ENCODE measurements at places on chromosomes 16 and 17.

GRCh38 chr17:78366109-78366848, 6.4 kb upstream of the SOCS3 start:
- no peak for DNase-seq

DNA sequence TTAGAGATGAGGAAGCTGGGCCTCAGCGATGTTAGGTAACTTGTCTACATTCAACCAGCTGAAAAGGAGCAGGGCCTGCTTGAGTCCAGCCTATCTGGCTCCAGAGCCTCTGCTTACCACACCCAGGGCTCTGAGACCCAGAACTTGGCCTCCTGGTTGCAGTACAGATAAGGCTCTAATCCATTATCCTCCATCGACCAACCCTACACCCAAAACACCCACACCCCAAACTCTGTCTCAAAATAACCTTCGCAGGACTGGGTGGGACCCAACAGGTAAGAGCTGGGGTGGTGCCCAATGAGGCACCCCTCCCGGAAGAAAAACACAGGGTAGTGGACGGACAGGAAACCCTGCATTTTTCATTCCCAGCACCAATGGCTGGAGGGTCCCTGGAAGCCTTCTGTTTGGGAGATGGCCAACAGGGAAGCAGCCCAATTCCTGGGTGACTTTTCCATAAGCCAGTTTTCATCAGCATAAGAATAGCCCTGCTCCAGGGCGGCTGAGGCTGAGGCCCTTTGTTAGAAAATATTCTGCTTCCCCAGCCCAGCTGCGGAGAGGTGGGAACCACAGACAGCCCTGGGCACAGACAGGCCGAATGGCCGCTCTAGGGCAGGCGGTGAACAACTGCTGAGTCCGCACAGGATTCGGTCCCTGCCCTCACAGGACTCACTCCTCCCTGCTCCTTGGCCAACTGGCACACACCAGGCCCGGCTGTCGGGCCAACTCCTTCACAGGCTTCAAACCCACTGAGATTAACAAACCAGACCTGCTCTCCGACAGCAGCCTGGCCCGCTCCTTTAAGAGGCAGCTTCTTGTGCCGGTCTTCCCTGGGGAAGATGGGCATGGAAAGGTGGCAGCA, 9.8 kb downstream of the SMIM5 start:
- no peak for DNase-seq

DNA sequence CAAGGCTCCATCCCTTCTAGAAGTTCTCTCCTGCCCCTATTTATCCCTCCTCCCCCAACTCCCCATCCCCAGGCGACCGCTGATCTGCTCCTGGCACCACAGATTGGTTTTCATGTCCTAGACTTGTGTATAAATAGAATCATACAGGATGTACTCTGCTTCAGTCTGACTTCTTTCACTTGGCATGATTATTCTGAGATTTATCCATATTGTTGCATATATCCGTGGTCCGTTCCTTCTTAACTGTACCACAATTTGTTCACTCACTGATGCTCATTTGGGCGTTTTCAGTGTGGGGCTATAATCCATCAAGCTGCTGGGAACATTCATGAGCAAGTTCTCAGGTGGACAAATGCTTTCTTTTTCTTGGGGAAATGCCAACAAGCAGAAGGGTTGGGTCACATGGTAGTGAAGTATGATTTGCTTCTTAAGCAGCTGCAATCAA, 23.9 kb downstream of the PITPNM3 start:
- no peak for DNase-seq

DNA sequence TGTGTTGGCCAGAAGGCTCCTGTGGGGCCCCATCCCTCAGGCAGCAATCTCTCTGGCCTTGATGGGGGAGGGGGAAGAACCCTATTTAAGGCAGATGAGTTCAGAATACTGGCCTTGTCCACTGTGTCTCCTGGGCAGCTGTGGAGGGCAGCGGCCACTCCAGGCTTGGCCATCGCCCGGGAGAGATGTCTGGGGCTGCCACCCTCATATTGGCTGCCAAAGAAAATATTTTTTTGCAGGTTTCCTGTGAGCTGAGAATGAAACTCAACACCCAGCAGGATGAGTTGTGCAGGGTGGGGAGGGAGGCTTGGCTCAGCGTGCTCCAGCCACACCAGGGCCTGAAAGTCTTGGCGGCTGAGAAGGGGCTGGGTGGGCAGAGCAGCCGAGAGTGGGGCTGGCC, 14.4 kb upstream of the TIMP2 start:
- no peak for DNase-seq

DNA sequence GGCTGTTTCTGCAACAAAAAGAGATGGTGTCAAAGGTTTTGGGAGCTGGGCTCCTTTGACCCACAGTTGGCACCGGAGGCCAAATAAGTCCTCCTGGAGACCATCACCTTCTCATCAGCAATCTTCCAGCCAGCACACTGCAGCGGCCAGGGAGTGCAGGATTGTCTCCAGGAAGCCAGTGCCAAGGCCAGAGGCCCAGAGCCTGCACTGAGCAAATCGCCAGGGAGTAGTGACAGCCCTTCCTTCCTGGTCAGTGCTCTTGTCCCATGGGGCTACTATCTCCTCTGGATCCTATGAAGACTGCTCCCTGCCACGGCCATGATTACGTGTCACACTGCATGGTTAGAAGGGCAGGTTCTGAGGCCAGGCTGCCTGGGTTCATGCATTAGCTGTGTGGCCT, 134.3 kb upstream of the CRHR1 start:
- DNase-seq: no peak

DNA sequence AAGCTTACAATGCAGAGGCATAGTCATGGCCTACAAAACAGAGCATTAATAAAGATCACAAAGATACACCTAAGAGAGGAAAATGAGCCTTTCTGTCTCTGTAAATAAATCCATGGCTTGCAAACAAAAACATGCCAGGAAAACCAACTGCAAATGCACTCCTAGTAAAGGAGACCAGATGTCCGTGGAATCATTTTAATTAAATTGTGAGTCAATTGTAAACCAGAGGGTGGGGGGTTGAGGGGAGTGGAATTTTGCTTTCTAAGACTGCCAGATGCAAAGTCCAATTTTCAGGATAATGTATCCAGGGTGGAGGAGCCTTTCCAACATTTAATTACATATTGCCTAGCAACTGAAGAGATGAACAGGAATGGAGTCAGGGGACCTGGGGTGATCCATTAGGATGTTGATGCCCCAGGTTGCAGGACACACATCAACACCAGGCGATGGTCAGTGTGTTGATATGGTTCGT, 390.3 kb upstream of the CCL2 start:
- no peak for DNase-seq

- peak; percentile 78 for DNase-seq
These were observed 51.6 kb downstream of the ACTG1 start for GRCh38 chr17:81460856-81461460.

- DNase-seq: no peak
These were observed 49.7 kb downstream of the CYTH1 start for GRCh38 chr17:78732354-78732753.

GRCh38 chr17:72967277-72967970, 125.1 kb downstream of the SLC39A11 start:
- no peak for DNase-seq

- DNase-seq: no peak
These were observed 34.6 kb upstream of the ALDH3A2 start for GRCh38 chr17:19613979-19614378.

Data from suppressor macrophage (primary cell).